ENCODE measurements at places on chromosomes 4 and X.
A peak's percentile ranks its signal among the peaks of the same experiment; 100 is the strongest.

- peak; percentile 56 for DNase-seq
Measured at GRCh38 chr4:55635741-55636655, at the start of gene NMU. Gene NMU (minus strand): TSS chr4:55636298. CDS start chr4:55636192, 106 bp downstream.

DNA sequence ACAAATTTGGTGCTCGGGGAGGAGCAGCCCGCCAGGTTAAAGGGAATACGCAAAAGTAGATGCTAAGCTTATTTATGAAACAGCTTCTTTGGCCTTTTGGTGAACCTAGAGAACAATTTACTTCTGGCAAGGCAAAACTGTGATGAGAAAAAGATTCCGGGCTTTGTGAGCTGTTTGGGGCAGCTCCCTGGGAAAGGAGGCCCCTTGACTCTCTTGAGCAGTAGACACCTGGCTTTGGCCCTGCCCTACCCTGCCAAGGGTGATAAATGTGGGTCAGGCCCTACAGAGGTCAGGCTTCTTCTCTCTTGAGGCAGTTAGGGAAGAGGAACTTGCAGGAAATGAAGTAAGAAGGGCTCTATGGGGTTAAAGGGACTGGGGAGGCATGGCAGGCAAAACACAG lies 509.6 kb downstream of the MID1IP1 start:
- DNase-seq = no peak

DNA sequence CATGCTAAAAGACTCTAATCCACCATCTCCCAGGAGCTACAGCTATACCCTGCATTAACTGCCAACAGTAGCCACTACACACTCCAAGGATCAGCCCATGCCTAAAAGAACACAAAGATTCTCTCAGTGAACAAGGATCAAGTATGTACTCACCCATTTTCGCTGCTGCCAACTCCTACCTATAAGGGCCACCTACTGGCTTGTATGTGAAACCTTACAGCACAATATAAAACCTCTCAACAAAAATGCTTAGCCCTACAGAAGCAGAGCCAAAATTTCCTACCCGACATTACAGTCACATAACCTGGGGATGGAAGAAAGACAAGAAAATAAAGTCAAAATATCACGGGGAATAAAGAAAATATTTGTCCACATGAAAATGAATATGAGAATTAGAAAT lies 562.8 kb upstream of the POU3F4 start:
- no peak for DNase-seq

GRCh38 chr4:105191621-105192210 lies 45.0 kb downstream of the TET2 start:
- DNase-seq = no peak

GRCh38 chrX:20414762-20415445 lies 148.2 kb upstream of the RPS6KA3 start:
- DNase-seq = no peak

DNA sequence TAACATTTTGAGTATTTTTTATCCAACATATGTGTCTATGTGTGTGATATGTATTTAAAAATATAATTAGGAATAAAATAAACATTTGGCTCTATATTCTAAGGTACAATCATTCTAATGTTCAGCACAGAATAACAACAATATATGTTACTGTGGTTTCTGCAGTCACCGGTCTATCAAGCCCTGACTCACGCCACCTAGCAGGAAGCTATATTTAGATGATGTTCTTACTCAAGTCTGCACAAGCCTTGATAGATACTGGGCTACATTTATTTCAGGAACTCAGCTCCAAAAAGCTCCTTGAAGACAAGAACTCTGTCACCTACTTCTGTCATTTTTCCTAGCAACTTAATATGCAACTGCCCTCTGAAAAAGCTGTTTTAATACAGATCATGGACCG lies 152.0 kb upstream of the FTHL17 start:
- peak; percentile 41 for DNase-seq

DNA sequence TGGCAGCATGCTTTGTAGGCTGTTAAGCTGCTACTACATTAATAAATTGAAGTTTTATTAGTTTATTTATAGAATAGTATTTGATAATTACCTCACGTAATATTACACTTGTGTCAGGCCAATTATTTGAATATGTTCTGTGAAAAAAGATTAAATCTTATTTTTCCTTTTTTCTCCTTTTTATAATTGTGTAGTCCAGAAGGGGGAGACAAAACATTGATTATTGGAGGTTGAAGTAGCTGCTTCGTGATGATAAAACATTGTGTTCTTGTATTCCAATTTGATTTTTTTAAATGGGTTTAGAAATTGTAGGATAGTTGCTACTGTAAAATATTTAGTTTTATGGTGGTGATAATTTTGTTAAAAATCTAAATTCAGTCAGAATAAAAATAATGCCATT lies 85.7 kb downstream of the DIAPH2 start:
- peak; percentile 1 for DNase-seq

DNA sequence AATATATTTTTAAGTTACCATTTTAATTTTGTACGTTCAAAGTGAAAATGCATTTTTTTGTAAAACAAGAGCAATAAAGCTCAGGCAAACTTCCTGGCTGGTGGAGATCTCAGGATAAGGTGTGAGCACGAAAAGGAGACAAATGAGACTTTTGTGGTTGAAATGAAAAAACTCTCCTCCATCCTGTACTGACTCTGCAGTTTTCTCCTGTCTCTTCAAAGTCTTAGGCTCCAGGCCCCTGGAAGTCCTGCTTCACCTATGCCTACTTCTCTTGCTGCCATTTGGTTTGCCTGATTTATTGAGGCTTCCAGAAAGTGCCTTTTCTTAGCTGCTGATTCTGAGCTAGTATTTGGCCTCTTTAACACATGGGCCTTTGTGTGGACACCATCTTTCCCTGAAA lies 77.7 kb downstream of the MAML3 start:
- DNase-seq = no peak

GRCh38 chrX:64151911-64152310 lies 53.6 kb downstream of the AMER1 start:
- DNase-seq = no peak
